HepG2 (cell line): ENCODE measurements at places on chromosomes 1 and 21.

- DNase-seq = no peak
Measured at GRCh38 chr1:182355723-182356098, 35.9 kb downstream of the GLUL start.

DNA sequence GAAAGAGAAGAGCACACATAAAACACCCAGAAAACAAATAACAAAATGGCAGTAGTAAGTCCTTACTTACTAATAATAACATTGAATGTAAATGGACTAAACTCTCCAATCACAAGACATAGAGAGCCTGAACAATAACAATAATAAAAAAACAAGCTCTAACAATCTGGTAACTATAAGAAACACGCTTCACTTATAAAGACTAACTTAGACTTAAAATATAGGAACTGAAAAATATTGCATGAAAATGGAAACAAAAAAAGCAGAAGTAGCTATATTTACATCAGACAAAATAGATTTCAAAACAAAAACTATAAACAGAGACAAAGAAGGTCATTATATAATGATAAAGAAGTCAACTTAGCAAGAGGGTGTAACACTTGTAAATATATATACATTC lies 83.1 kb upstream of the LYPLAL1 start:
- DNase-seq = no peak

GRCh38 chr1:222068937-222069336 lies 327.0 kb upstream of the DUSP10 start:
- DNase-seq = no peak

GRCh38 chr1:159960721-159961381 lies 6.8 kb upstream of the SLAMF9 start:
- DNase-seq = no peak

- no peak for DNase-seq
Measured at GRCh38 chr1:243503155-243503554, 247.3 kb downstream of the SDCCAG8 start.

- no peak for DNase-seq
Measured at GRCh38 chr1:119204197-119204960, 63.9 kb upstream of the WARS2 start.

DNA sequence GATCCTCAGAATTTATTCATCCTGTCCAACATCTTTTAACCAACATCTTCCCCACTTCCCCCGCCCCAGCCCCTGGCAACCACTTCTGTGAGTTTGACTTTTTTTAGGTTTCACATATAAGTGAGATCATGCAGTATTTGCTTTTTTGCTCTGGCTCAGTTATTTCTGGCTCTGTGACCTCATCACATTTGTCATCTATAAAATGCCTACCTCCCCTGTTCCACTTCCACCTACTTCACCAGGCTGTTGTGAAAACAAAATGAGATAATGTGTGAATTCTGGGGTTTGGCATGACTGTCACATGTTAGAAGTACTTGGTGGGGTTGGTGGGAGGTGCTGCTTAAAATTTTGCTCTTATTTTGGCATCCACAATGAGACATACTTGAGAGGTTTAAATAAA lies 18.4 kb downstream of the HHAT start:
- no peak for DNase-seq

DNA sequence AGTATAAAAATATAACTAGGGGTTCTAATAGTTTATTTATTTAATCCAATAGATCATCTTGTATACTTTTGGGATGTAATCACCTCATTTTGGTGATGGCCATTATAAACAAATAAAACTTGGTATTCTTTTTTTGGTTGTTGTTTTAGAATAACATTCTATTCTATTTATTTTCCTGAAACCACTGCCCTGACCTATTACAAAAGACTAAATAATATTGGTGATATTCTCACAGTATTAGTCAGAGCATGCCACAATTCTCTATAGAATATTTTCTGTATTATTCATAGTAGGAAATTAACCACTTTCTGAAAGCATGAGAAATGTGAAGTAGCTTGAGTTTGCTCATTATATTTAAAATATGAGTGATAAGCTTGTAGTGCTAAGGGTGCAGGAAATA lies 54.1 kb upstream of the LRRC7 start:
- no peak for DNase-seq

- DNase-seq = no peak
Measured at GRCh38 chr1:209657918-209658317, 5.7 kb upstream of the LAMB3 start.

DNA sequence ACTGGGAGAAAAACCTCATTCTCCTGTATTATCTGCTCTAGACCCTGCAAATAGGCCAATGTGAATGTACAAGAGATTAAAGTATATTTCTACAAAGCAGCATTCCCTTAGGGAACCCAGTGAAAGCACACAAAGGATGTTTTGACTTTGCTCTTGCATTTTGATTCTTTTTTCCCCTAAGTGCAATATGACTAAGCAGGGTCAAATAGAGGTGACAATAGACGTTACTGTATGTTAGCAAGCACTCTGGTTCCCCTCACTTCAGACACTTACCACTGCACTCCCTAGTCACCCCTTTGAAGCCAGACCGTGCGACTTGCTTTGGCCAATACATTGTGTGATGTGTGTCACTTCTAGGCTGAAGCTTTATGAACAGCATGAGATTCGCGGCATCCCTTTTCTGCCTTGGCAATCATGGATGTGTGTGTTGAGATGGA lies 209.7 kb downstream of the RHOU start:
- DNase-seq = peak; percentile 72

DNA sequence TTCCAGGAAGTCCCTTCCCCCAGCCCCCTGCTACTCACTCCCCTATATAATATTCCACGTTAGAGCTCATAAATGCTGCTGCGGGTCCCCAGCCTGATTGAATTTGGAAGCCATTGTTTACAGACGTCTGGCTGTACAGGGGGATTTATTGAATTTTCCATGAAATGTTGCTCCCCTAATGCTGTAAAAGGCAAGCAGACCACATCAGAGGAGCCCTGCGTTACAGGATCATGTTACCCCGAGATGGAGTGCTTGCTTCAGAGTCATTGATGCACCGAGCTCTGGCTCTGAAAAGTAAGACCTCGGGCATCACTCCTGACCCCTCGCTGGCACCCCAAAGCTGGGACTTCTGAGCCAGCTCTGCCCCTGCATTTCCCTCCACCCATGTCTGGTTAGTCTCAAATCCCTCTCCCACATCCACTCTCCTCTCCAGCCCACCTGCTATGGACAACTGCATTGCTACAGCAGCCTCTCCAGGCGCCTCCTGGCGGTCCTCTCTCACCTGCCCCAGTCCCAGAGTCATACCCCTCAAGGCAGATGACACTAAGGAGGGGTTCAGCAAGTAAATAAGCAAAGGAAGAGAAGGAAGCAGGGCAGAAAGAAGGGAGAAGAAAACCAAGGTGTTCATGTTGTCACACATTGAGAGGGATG lies 127.8 kb downstream of the TMEM53 start:
- DNase-seq = no peak

GRCh38 chr1:9822897-9823692 lies 670 bp downstream of the CLSTN1 start:
- no peak for DNase-seq

GRCh38 chr1:185775501-185775900 lies 41.3 kb downstream of the HMCN1 start:
- DNase-seq = no peak

DNA sequence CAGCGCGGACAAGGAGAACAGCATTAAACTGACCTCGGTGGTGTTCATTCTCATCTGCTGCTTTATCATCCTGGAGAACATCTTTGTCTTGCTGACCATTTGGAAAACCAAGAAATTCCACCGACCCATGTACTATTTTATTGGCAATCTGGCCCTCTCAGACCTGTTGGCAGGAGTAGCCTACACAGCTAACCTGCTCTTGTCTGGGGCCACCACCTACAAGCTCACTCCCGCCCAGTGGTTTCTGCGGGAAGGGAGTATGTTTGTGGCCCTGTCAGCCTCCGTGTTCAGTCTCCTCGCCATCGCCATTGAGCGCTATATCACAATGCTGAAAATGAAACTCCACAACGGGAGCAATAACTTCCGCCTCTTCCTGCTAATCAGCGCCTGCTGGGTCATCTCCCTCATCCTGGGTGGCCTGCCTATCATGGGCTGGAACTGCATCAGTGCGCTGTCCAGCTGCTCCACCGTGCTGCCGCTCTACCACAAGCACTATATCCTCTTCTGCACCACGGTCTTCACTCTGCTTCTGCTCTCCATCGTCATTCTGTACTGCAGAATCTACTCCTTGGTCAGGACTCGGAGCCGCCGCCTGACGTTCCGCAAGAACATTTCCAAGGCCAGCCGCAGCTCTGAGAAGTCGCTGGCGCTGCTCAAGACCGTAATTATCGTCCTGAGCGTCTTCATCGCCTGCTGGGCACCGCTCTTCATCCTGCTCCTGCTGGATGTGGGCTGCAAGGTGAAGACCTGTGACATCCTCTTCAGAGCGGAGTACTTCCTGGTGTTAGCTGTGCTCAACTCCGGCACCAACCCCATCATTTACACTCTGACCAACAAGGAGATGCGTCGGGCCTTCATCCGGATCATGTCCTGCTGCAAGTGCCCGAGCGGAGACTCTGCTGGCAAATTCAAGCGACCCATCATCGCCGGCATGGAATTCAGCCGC lies 2.5 kb downstream of the S1PR1 start:
- no peak for DNase-seq

DNA sequence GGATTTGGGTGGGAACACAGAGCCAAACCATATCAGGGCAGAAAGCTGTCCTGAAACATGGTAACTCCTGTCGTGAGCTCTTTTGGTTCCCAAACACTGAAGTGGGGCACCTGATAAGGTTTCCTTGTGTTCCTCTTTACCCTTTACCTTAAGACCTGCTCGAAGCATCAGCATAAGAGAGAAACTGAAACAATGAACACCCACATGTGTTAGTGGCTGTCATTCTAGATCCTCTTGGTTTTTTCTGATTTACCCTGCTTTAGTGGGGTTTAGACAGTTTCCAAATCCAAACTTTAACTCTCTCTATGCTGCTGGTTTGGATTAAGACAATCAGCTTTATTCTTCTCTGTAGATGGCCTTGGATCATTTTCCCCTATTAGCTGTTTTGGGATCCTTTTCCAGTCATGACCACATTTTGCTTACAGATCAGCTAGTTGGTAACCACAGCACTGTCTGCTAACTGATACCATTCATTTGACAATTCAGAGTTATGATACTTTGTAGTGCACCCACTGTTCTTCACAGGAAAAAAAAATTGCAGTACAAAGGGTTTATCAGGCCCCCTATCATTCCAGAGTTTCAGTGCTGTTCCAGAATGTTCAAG lies 975 bp upstream of the MNDA start:
- DNase-seq = no peak

GRCh38 chr1:171212607-171213351 lies 27.7 kb downstream of the FMO2 start:
- DNase-seq = no peak

GRCh38 chr1:224759135-224759534 lies 143.0 kb downstream of the CNIH3 start:
- DNase-seq = no peak

DNA sequence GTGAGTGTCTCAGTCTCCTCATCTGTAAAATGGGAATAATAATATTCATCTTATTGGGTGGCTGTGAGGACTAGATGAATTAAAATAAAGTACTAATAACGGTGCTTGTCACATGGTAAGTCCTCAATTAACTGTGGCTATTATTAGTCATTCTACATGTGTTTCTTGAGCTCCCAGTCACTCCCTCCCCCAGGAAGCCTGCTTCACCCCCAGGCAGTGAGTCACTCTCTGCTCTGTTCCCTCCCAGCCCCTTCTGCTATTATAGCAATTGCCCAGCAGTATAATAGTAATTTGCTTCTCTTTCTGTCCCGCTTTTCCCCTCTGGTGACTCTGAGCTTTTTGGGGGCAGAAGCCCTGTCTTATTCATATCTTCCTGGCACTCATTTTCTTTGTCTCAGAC lies 102.0 kb downstream of the BEND5 start:
- no peak for DNase-seq

DNA sequence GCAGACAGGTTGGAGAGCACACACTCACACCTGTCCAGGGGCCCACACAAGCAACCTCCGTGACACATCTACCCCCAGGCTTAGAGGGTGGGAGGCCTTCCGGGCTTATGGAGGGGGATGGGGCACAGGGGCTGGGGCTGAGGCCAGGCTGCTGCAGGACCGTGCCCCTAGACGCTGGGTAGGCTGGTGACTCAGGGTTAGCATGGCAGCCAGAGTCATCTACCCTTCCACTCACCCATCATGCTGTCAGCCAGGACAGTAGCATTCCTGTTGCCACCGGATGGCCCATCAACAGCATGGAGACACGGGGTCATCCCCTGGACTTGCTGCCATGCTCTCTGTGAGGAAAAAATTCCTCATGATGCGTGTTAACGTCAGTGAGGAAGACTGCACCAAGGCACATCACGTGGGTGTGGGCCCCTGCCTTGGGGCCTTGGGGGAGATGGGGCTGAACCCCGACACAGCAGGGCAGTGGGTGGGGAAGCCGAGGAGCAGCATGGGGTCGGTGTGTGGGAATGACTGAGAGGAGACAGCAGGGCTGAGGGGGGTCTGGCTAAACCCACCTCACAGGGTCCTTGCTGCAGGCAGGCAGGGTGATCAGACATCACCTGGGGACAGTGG lies 52.8 kb downstream of the WNT9A start:
- no peak for DNase-seq

- no peak for DNase-seq
Measured at GRCh38 chr1:23643736-23644554, 47.7 kb upstream of the RPL11 start.

DNA sequence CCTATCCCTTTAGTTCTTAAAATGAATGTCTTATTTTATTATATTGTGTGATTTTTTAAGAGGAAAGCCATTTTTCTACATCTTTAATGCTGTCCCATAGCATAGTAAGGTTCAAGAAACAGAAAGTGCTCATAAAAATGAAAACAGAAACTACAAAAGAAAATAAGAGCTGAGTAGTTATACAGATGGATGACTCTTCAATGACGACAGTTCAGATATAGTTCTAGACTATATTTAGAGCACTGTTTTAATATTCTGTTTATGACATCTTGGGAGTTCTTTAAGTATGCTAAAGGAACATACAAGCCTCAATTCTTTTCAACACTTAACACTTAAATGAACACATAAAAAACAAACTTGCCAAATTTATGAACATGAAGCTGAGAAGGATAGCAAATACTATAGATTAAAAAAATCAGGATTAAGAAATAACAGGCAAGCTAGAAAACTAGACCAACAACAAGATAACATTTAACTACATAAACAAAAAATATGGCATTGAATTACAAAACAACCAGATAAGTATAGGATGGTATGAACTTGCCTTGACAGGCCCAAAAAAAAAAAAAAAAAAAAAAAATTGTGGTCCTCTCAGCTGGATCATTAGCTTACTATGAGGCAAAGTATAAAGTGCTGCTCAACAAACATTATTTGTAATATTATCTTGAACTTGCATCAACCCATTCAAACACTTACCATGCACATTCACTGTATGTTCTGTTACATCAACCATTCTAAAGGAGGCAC lies 87.9 kb downstream of the ZZZ3 start:
- no peak for DNase-seq

GRCh38 chr1:33928251-33928650 lies 64.4 kb downstream of the HMGB4 start:
- DNase-seq = no peak
